ENCODE measurements at places on chromosomes 5 and 9. TPM values are rescaled to one million over a fixed set of nuclear protein-coding genes. Genes with fewer than 3 reads are reported as not detected.

The GNA14 gene
- total RNA-seq: not detected

The PTPA gene
- 143 TPM for total RNA-seq

The INSL4 gene
- not detected for total RNA-seq

The PRSS3 gene
- total RNA-seq: not detected

The KCNIP1 gene
- total RNA-seq: 12.0 TPM

The PCDHA4 gene
- total RNA-seq: 7.1 TPM
